ENCODE measurements at places on chromosomes 11 and 22.

DNA sequence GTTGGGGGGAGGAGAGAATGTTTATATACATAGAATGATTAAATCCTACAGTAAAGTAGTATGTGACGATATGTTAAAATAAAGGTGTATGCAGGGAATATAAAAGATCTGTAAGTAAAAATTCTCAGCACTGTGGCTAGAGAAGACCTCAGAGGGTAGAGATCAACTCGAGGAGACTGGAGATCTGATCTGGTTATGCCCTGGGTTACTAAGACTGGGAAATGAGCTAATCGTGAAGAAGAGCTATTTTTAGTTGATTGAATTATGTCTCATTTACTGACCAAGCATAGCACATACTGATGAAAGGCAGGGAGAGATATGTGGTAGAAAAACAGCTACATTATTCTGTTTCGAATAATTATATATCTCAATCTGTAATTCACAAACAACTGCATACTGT, 42.8 kb upstream of the ALKBH3 start:
- DNase-seq, result no peak

DNA sequence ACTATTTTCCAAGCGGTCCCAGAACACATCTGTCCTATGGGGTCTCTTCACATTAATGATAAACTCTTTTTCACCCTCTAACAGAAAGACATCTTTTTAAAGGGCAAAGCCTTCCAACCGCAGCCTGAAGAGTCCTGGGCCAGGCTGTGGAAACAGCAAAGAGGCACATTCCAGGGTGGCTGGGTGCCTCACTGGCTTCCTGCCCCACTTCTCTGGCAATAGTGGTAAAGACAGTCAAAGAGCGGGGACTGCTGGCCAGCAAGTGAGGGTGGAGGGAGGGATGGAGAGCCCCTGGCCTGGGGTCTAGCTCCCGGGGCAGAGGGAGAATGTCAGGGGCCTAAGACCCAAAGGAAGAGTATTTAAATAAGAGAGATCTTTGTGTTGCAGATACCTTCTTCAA, 10.2 kb upstream of the CHST1 start:
- no peak for DNase-seq

GRCh38 chr22:40401981-40402406, 31.6 kb downstream of the SGSM3 start:
- DNase-seq, result no peak

DNA sequence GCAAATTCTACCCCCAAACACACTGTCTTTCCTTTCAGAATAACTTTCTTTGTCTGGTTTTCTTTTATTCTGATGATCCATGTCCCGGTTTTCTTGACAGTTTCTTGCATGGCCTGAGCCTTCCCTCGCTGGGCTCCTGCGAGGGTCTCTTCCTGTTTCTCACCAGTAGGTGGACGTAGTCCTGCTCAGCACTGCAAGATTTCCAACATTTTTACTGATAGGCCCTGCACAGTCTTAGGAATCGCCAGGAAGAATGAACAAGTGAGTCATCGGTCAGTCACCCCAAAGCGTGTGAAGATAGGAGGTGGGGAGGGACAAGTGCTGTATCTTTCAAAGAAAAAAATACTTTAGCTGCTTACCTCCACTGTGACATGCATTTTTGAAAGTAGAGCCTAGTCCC, 16.9 kb upstream of the KIRREL3 start:
- no peak for DNase-seq

- no peak for DNase-seq
Observed at GRCh38 chr22:21669026-21669425, 3.2 kb downstream of the PPIL2 start.

DNA sequence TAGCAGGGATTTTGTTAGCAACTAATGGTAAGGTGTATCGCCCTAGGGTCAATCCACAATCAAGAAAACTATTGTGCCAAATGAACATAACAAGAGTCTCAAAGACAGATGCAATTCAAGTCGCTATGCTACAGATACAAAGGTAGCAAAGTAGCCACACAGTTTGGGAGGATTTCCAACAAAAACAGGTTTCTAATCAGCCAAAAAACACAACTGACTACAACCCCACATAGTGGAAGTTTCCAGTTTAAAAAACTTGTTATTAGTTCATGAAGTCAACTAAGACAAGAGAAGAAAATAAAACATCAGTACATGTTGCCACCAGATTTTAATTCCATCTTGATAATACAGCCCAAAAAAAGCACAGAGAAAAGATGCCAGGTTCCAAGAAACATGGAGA, 38.0 kb downstream of the MYH9 start:
- DNase-seq, result no peak

DNA sequence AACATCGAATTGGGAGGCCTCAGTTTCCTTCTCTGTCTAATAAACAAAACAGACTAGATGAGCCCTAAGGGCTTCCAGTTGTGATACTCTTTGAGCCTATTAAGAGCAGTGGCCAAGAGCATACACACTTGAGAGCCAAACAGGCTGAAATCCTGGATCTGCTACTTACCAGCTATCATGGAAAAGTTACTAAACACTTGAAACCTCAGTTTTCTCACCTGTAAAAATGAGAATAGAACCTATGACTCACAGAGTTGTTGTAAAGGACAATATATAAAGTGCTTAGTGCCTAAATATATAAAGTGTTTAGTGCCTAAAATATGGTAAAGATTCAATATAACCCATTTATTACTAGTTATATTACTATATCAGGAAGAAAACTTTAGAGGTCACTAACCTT, 23.7 kb upstream of the GDPD4 start:
- no peak for DNase-seq

GRCh38 chr11:73795925-73796632, 8.4 kb downstream of the MRPL48 start:
- no peak for DNase-seq

DNA sequence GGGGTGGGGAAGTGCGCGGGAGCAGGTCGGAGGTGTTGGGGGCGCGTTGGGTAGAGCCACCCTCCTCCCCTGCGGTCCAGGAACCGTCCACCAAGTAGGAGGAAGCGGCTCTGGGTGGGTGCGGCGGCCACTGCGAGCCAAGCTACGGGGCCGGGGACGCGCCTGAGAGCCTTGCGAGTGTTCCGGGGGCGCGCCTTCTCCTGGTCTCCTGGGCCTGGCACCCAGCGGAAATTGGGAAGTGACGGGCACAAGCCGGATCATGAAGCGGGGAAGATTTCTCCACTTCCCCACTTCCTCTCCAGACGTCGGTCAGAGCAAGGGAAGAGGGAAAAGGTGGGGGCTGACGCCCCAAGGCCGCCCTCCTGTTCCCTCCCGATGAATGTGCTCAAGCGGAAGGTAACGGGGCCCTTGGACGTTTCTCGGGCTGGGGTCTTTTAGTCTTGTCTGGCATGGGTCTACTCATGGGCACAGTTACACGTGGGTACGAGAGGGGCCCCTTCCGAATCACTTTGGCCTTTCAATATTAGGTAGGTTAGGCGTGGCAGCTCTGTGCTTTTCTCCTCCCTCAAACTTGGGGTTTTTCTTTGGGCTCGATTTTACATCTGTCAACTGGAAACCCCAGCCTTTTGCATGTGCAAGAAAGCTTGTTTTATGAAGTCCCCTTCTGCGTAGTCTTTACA, 865 bp downstream of the RBM14 start:
- no peak for DNase-seq

DNA sequence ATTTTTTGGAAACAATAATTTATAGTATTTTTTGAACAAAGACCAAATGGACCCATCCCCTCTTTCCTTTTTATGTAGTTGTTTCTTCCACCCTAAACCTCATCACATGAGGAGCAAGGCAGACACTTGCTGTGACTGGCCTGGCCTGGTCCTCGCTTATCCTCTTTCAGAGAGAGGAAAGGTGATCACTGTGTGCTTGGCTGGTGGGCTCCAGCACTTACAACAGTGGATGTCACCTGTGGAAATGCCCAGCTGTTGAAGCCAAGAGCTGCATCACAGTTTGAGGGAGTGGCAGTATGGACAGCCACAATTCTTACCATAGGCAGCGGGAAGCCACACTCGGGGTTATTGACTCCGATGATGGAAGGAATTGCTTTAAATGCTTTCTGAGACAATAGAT, 185.7 kb downstream of the BCR start:
- no peak for DNase-seq

GRCh38 chr11:60717956-60718355, 6.6 kb upstream of the MS4A18 start:
- DNase-seq, result no peak

DNA sequence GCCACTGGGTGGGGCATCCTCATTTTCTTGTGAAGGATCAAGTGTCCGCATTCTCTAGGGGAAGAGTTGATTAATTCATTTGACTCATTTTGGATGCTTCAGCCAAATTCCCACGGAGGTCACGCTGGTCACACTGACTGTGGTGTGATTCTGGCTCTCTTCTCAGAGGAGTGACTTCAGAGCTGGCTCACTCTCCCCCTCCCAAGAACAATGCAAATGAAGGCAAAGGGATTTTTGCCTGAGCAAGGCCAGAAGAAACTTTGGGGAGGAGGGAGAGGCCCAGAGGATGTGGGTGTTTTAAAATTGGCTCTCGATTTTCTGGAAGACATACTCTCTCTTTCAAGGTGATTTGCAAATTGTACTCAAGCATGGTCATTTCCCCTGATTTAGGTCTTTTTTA, 51.1 kb upstream of the LMO2 start:
- no peak for DNase-seq

GRCh38 chr22:41752011-41752970, 48.2 kb upstream of the CCDC134 start:
- DNase-seq, result no peak

GRCh38 chr11:108093128-108093904, 28.1 kb upstream of the ACAT1 start:
- no peak for DNase-seq

GRCh38 chr22:19767427-19768341, 7.1 kb downstream of the TBX1 start:
- no peak for DNase-seq

DNA sequence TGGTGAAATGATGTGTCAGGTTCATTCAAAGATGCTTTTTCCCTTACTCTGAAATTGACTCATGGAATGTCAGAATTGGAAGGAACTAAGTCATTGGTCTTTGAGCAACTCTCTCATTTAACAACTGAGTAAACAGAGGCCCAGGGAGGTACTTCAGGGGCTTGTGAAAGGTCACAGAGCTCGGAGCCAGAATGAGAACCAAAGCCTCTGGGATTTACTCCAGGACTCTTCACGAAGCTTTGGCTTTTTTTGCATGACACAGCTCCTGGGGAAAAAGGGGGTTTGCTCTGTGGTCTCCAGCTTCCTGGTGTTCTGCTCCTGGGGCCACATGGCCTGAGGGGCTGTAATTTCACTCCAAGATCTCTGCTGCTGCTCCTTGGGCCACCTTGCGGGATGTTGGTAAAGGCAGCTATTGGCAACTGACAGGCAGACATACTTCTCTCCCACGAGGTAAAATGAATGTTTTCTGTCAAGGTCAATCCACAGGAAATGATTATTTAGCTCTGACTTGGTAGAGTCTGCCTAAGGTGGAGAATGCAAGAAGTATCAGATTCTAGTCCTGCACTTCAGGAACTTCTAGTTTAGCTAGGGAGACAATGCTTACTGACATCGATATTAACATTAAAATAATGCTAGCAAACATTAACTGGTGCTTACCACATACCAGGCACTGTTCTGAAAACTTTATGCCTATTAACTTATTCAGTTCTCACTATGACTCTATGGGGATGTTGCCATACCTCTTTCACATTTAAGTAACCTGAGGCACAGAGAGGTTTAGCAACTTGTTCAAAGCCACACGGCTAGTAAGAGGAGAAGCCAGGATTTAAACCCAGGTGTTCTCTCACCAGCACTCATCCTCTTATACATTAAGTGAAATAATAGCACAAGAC, 16.1 kb downstream of the PKNOX2 start:
- no peak for DNase-seq

- no peak for DNase-seq
Observed at GRCh38 chr11:57260937-57261783, 24.1 kb upstream of the APLNR start.

DNA sequence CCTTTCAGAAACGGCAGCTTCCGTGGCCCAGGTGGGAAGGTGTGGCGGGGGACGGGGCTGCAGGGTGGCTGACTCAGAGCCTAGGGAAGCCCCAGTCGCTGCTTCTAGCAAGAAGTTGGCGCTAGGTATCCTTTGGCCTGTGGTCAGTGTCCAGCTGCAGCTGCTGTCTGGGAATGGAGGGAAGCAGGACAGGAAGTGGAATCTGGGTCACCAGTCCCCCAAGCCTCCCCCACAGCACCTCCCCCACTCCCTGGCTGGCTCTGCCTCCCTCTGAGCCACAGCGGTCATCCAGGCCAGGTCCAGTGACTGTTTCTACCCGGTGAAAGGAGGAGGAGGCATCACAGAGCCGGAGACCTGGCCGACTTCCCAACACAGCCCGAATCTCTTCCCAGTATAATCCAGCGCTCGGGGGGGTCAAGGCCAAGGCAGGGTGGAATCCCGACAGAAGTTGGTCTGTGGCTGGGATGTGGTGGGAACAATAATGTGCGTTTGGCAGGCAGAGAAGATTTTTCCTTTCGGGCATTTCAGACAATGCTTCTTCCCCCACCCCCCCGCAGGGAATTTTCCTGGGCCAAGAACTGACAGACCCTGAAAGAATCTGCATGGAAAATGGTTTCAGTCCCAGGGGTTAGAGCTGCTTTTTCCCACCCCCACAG, 45.1 kb downstream of the C11orf96 start:
- no peak for DNase-seq

DNA sequence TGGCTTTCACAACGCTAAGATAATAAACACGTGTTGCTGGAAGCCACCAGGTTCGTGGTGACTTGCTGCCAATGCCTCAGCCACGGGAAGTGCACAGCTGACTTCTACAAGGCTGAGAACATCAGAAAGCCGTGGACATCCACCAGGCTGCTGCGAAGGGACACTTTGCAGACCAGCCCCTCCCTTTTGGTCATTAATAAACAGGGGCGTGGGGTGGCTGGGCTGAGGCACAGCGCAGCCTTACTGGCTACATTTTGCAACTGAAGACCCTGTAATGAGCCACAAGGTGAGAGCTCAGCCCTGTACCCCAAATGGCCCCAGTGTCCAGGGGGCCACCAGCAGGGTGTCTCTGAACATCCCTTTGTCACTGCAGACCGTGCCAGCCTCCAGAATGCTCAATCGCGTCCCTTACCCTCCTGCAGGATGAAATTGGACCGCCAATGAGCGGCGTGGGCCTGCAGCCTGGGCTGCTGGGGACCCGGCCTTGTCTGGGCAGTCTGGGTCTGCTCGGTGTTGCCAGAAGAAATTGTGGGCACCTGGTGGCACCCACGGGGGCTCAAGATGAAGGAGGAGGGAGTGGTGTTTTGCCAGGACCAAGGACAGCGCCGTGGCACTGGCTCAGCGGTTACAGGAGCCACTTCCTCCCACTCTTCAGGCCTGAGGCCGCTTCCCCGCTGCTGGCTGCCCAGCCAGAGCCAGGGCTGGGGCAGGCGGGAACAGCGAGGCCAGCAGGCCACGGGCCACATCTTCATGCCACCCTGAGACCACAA, 181.9 kb downstream of the CTTN start:
- DNase-seq, result no peak

GRCh38 chr22:26328221-26328620, 100.8 kb upstream of the ASPHD2 start:
- DNase-seq, result no peak

GRCh38 chr22:21937041-21937820, 15.4 kb downstream of the PPM1F start:
- no peak for DNase-seq

DNA sequence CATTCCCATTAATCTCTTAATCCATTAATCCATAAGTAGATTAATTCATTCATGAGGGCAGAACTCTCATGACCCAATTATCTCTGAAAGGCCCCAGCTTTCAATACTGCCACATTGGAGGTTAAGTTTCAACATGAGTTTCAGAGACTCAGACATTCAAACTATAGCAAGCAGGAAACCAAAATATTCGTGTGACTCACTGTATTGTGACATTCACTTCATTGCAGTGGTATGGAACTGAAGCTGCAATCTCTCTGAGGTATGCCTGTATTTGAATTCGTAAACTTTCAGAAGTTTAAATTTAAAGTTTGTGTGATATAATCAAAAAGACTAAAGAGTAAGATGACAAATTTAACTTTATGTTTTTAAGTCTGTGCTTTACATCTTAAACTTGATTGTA, 2.9 kb upstream of the OR52J3 start:
- no peak for DNase-seq

Measured in NCI-H1436 treated with DMSO at 0.1 percent for 48 hours (cell line).